ENCODE measurements at places on chromosomes 5 and 9.

- no peak for DNase-seq
These were observed 129.9 kb downstream of the PDZD2 start for GRCh38 chr5:31768784-31769183.

DNA sequence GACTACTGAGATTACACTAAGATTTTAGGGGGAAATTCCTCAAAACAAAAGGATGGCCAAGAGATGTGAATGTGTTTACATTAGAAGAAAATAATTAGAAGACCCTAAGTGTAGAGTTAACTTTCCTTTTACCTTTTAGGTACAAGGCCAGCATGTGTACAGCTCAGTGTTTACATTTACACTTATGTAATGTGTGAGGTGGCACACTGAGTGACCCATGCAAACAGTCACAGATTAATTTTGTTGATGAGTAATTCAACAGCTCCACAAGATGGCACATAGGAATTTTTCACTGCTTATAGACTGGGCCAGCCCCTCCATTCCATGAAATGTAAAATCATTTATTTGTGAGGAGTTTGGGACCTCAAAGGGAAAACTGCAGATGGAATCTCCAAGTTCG lies 90.1 kb upstream of the SLC12A2 start:
- DNase-seq, result no peak

DNA sequence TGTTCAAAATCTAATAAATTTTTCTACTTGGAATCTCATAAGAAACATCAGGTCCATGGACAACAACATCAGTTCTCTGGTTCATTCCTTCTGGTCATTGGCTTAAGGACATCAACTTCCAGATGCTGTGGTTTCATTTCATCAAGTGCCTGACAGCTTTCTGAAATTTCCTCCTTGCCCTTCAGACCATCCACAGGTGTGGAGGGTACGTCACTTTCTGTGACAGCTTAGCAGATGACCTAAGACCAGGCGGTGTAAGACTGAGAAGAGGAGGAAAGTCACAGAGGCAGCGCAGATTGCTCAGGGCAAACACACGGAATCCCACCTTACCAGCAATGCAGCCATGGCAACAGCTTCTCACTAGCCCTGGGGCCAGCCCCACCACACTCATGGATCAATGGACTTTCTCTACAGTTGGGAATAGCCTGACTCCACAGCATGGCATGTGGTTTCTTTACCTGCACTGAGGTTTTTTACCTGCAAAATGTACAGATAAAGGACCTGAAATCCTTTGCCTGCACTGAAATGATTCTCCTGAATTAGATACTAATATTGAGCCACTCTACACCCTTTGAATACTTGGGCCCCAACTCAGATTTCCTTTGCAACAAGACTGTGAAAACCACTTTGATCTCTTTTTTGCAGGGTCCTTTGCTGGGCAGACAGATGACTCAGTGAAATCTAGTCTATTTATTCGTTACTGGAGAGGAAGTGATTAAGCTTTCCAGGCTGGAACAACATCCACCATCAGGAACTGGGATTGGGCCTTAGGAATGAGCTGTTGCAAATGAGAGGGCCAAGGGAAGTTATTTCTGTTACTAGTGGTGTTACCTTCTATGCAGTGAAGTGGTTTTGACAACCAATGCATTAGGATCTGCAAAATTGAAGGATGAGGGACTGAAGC lies 26.9 kb downstream of the TICAM2 start:
- no peak for DNase-seq

DNA sequence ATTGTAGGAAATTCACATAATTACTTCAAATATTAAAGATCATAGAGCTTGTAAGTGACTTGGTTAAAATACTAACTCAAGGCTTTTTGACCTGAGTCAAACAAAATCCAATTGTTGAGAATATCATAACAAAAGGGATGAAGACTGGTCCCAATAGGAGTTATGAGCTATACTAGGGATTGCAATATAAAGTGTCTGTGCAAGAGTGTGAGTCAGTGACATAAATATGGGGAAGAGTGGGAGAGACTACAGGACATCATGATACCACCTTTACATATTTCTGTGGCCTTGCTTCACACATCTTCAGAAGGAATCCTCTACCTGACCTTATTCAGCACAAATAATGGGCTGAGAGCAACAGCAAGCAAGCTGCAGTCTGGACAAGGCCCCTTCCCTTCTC lies 180.9 kb upstream of the SLC24A2 start:
- DNase-seq, result no peak

DNA sequence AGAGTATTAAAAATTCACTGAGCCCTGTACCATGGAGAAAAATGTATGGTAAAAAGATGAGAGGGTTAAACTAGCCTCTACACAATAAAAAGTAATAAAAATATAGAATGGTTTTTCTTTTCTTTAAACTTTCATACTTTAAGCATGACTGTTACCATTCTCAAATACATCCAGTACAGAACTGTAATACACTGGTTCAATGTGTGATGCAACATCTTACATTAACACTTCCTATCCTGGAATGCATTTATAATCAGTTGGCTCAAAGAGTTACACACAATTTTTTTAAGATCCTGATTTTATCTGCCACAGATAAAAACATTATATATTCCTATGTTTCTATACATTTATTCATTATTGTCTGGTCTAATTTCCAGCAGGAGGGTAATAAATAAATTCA lies 4.7 kb downstream of the GNAQ start:
- DNase-seq, result no peak

- peak; percentile 48 for DNase-seq
These were observed 1.3 kb upstream of the IL3 start for GRCh38 chr5:132059043-132059695.

DNA sequence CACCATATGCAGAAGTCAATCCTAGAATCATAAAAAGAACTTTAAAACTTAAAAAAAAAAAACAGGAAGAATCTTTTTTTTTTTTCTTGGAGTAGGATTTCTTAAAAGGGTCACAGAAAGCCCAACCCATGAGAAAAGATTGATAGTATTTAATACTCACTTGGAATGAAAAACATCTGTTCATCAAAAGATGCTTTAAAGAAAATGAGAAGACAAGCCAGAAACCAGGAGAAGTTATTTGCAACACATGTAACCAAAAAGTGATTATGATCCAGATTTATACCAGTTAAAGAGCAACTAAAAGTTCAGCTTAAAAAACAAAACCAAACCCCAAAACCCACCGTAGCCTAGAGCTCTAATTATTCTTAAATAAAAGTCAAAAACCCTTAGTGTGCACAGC lies 69.3 kb downstream of the TLE4 start:
- no peak for DNase-seq

DNA sequence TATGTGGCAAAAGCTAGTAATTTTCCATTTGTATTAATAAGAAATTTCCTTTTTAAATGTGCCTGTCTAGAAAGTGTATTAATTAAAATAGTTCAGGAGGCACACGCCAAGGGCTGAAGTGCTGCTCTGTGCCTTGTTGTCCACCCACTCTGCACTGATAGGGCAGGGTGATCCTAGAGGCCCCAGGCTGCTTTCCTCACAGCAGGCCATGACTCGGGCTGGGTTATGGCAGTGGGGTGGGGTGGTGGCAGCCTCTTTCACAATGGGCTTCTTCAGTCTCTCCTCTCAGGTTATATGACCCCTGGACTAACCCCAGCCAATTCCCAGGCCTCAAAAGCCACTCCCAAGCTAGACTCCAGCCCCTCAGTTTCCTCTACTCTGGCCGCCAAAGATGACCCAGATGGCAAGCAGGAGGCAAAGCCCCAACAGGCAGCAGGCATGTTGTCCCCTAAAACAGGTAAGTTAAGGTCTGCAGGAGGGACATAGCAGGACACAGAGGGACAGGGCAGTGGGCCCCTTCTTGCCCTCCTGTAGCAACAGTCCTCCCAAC lies 19.5 kb downstream of the CD74 start:
- no peak for DNase-seq

DNA sequence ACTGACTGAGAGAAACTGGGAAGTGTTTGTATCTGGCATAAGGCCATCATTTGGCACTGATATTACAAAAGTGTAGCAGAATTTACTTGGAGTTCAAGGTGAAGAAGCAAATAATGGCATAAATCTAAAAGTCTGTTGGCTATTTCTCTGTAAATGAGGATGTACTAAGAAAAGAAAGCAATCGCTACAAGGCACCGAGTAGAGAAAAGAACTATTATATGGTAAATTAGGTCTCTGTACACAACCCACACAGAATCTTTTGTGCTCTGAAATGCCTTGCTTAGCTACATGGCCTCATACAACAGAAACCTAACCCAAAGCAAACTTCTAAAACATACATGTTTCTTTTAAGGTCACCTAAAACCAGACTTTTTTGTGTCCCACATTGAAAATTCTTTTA lies 290.1 kb upstream of the WWC1 start:
- DNase-seq, result no peak

DNA sequence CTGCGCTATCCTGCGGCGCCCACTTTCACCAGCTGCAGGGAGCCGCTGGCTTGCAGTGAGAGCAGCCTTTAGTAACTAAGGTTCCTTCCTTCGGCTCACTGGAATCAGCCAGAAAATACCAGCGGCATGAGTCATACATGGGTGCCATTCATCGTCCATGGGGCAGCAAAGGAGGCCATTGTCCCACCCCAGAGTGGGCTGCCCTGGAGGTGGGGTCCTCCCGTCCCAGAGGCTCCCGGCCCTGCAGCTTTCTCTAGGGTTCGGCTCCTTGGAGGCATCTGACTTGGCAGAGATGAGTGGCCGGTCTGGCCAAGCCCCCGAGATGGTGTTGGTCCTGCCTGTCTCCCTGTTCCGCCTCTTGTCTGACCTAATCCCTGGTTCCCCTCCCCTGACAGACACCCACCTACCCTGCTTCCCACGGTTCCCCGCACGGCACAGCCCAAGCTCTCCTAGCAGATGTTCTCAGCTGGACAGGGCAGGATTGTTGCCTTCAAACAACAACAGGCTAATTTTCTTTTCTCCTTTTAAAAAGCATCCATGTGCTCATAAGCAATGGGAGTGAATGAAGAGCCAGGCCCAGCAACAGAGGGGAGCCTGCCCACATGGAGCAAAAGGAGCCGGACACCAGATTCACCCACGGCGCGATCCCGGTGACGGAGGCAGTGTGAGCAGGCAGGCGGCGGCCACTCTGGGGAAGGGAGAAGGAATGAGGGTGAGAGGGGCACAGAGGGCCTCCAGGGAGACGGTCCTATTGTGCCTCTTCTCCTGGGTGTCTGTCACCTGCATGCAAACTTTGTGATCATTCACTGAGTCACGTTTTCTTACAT lies 97.0 kb upstream of the COL5A1 start:
- DNase-seq, result no peak

DNA sequence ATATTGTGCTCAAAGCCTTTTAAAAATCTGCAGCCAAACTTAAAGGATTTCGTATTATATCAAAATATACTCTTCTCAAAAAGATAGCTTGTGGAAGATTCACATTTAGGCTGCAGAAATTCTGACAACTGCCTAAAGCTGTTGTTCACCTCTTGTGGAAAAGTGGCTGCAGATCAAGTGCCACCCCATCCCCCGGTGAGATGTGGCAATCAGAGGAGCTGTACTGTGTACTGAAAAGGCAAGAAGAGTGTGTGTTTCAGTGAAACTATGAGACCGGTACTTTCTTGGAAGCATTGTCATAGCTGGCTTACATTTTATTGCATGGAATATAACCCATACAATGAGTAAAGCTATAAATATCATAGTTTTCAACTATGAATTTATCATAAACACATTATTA lies 64.3 kb downstream of the CDH18 start:
- no peak for DNase-seq

DNA sequence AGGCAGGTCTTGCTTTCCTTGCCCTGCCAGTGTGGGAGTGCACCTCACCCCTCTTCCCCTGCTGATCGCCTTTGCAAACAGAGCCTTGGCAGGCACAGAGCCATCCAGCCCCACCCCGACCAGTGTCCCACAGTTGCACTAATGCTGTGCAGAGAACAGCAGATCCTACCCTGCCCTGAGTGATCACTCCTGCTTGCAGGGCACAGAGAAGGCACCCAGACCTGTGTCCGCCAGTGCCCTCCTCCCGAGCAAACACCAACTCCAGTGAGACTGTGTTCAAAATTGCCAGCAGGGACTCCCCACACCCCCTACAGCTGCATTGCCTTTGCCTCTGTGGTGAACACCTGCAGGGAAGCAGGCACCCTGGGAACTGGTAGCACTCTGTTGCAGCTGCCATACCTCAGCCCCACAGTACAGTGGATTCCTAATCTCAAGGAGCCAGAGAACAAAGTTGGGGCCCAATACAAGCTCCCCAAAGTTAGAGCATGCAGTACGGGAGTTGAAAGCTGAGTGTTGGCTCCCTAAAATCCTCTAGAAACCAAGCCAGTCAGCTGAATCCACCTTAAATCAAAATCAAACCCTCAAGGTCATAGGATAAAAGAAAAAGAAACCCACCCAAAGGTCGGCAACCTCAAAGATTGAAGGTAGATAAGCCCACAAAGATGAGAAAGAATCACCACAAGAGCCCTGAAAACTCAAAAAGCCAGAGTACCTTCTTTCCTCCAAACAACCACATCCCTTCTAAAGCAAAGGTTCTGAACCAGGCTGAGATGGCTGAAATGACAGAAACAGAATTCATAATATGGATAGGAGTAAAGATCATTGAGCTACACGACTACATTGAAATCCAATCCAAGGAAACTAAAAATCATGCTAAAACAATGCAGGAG lies 92.9 kb upstream of the PIK3R1 start:
- peak; percentile 2 for DNase-seq

- DNase-seq, result no peak
These were observed 88.4 kb downstream of the PTCD2 start for GRCh38 chr5:72408603-72409002.

DNA sequence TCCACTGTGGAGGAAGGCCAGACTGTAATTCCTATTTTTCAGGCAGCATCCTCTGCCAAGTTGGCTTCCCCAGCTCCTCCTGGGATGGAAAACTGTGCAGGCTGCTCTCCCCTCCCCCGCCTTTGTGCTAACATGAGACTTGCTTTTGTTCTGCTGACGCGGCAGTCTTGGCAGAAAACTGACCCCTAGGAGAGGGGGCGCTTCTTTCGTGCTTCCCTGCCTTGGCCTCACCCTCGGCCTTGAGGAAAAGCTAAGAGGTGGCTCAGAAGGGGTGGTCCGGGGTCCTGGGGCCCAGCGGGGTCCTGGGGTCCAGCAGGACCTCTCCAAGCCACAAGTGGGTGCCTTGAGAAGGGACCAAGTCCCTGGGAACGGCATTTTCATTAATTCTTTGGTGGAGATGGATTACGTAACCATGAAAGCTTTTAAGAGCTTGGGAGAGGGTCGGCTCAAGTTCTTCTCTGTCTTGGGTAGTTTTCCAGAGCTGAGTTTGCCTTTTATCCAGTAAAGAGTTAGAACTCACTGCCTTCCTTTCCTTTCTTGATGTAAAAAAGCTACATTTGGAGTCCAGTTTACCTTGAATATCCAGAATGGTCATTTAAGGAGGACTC lies 51.0 kb downstream of the SH3PXD2B start:
- no peak for DNase-seq

DNA sequence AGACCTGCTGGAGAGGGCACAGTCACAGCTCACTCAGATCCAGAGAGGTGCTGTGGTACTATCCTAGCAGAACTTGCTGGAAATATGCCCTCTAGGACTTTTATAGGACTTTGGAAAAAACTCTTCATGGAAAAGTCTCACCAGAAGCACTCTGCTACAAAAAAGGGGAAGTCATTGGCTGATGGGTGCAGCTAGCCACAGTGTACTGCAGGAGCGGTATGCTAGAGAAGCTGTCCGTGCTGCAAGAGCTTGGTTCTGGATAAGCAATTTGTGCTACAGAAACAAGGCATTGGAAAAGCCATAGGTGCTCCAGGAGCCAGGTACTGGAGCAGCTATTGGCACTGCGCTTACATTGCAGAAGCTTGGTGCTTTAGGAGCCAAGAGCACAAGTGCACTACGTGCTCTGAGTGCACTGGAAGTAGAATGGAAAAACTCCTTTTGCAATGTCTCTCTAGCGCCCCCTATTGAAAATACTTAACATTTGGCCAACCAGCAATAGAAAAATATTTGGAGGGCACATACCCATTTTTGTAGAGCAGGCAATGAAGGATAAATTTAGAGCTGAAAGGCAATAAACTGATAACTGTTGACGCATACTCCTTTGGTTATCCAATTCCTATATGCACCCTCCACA lies 83.4 kb downstream of the MEGF10 start:
- no peak for DNase-seq
